ENCODE measurements at places on chromosomes 1 and 21. TPM values are rescaled to one million over a fixed set of nuclear protein-coding genes. Genes with fewer than 3 reads are reported as not detected.
A peak's percentile ranks its signal among the peaks of the same experiment; 100 is the strongest.

DNA sequence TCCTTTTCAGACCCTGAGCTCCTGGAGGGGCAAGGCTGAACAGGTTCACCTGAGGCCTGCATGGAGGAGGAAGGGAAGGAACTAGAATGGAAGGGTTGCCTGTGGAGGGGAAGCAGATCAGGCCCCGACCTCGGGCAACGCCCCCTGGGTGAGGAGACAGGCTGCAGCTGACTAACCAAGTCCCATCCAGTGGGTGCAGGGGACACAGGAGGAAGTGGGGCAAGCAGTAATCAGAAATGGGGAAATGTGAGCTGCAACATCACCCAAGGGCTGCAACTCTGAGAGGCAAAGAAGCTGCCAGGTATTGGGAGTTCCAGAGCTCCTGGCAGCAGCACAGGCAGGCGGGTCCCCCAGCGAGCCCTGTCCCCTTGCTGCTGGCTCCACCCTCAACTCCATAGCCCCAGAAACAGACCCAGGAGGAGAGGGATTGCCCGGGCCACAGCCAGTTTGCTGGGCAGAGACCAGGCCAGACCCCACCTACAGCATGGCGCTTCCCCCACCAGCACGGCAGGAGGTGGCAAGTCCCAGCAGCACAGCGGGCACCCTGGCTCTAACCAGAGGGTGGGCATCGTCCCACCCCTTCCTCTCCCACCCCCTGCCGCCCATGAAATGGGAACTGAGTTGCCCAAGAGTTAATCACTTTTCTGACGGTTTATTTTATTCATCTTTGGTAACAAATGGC lies 38.5 kb downstream of the MRPL37 start:
- DNase-seq: no peak

- DNase-seq: no peak
Measured at GRCh38 chr1:71351438-71351837, 270.6 kb upstream of the ZRANB2 start.

DNA sequence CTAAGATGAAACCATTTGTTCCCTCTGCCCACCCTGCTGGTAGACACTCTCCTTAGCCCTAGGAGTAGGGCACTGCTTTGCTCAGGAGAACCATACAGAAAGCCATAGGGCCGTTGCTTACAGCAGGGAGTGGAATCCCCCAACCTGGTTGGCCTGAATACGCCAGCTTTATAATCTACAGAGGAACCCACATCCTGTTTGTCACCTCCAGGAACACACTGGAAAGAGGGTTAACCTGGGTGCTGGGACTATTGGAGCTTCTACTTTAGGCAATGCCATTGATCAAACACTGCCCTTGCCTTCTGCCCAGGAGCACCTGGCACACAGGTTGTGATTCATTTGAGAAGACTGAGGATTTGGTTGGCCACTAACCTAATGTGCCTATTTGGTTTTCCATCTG lies 124.8 kb downstream of the TNR start:
- DNase-seq: no peak

GRCh38 chr1:221981461-221981860 lies 239.6 kb upstream of the DUSP10 start:
- no peak for DNase-seq

- DNase-seq: peak; percentile 9
Measured at GRCh38 chr1:51044834-51045233, 57.2 kb upstream of the C1orf185 start.

GRCh38 chr1:36497207-36497606 lies 14.5 kb upstream of the CSF3R start:
- no peak for DNase-seq

DNA sequence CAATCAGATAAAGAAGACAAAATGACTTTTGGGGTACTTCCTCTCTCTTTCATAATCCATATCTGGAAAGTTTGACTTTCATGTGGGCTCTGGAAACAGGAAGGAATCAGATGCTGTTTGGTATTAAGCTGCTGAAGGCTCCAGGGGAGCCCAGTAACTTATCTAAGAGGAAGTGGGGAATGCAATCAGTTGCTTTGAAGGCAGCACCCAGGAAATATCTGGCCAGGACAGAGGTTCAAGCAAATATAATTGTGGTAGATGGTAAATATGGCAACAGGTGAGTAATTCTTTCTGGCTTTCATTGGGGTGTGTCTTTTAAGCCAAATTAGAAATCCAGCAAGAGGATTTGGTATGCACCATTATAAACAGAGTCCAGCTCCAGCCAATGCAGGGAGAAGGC lies 44.4 kb downstream of the COLGALT2 start:
- DNase-seq: no peak

DNA sequence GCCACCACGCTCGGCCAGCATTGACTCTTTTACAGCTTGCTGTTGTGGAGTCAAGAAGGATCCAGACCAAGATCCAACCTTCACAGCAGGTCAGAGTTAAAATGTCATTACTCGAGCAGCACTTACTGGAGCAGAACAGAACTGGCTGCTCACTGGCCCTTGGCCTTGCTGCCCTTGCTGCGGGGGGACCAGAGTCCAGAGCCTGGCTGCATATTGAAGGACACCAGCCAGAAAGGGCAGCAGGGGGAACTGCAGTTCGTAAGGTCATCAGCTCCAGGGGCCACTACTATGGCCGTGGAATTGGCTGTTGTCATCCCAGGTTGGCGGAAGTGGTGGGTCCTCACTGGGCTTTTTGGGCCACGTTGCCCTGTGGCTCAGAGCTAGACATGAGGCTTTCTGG lies 15.3 kb upstream of the GPR137B start:
- DNase-seq: no peak

GRCh38 chr1:86207323-86207722 lies 50.8 kb upstream of the COL24A1 start:
- DNase-seq: no peak

GRCh38 chr21:20703112-20703767 lies 295.0 kb upstream of the NCAM2 start:
- no peak for DNase-seq

- no peak for DNase-seq
Measured at GRCh38 chr1:118300808-118301207, 115.8 kb upstream of the SPAG17 start.

DNA sequence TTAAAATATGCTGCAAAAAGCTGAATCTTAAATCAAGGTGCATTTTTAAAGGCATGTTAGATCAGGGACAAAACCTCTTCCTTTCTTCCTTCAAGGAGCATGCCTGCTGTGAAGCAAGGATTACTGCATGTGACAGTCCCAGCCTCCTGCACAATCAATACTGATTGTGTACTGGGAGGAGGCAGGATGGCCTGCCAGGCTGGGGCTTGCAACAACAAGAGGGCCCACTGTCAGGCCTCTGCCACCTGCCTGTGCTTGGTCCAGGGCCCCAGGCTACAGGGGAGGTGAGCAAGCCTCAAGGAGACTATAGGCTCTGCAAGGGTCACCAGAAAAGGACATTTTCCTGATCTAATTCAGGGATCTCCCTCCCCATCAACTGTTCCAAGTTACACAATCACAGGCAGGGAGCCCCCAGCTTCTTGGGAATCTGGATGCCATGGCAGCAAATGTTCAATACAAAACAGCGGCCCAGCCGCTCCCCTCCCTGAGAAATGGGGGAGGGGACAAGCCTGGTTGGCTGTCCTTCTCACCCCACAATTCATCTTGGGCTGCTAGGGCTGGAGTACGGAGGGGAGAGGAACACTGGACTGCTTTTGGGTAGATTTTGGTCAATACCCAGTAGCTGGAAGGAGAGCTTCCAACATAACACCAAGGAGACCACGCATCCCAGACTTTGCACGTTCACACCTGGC lies 76.7 kb downstream of the SSBP3 start:
- no peak for DNase-seq

DNA sequence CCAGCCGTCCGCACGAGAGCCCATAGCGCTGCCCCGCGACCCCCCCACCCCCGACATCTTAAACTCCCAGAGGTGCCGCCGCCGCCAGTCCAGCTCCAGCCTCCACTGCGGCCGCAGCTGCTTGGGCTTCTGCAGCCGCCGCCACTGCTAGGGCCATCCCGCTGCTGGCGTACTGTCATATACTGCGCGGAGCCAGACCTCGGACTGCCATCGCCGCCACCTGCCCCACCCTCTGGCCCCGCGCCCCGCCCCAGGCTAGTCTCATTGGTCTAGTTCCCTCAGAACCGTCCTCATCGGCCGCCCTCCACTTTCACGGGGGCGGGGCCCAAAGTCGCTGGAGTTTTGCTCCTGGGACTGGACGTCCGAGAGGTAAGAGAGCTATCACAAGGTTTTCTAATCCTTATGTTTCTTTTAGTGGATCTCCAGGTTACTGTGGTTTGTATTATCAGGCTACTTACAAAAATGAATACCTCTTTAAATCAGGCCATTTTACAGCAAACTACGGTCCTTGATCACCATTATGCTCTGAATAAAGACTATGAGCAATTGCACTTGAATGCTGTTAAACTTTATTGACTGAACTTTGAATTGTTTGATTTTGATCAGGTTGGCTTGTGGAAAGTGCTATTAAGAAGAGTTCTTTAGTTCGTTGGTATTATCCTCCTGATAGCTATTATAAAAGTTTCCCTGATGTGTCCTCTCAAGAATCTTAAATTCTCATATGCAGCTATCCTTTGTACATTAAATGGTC lies 2.8 kb upstream of the CD1D start:
- DNase-seq: no peak

DNA sequence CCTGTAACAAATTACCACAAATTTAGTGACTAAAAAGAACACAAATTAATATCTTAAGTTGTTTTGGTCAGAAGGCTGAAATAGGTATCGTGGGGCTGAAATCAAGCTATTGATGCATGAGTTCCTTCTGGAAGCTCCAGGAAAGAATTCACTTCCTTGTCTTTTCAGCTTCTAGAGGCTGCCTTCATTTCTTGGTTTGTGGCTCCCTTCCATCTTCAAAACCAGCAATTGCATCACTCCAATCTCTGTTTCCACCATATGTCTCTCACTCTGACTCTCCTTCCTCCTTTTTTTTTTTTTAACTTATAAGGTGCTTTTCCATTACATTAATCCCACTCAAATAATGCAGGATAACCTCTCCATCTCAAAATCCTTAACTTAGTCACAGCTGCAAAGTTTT lies 78.4 kb downstream of the OLFM3 start:
- no peak for DNase-seq

DNA sequence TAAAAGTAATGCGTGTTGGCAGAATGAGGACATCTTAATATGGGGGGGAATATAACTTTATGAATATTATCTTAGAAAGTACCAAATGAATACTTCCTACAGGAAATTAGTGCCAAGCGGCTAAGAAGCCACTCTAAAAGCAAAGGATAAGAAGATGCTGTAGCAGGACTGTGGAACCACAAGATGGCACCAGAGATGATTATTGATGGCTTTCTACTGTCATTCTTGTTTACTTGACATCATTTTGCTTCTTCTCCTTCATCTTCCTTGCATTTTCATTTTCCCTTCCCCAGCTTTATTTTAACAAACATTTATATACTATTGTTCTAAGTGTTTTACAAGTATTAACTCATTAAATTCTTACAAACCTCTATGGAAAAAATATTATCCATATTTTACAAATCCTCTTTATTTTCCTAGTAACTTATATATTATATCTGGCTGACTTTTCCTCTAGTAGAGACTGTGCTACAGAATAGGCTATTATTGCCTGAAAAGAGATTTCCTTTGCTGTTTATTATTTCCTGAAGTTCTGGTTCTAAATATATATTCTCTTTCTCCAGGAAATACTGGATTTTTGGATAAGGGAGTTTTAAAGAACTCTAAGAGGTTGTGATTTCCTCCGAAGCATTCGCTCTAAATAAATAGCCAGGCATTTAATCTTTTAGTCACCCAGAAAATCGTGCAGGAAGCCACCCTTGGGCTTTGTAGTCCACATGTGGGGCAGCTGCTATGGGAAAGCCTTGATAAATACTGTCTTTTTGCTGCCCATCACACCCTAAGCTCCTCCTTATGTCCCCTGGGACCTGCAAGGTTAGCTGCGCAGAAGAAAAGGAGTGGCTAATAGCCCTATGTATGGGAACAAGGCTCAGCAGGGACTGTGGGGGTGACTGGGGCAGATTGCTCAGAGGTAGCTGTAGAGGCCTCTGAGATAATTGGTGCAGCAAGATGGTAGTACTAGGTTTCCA lies 69.8 kb downstream of the TPR start:
- no peak for DNase-seq

GRCh38 chr1:147665521-147665920 lies 4.8 kb downstream of the ACP6 start:
- no peak for DNase-seq

DNA sequence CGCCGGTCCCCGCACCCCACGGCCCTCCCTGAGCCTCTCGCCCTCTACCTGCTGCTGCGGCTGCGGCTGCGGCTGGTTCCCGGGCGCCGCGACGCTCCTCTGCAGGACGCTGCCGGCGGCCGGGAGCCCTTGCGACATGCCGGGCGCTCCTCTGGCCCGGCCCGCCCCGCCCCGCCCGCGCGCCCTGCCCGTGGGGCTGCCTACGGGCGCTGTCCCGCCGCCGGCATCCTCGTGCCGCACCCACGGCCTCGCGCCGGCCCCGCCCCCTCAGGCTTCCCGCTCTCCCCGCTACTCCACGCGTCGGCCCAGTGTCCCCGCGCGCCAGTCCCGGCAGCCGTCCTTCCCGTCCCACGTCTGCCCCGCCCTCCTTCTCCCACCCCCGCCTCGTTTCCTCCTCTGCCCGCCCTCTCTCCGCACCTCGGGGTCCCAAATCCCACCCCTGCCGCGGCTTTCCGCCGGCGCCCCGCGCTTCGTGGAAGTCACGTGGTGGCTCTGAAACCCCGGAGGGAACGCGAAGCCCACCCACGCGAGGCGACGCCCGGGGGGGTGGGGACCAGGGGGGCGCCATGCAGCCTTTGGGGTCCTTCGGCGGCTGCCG lies at the start of gene BATF3:
Gene BATF3, minus strand, starts transcription at position 216 of the 598 bp plus-strand sequence. Its CDS starts 78 bp downstream, at position 138.
- DNase-seq: peak; percentile 17

DNA sequence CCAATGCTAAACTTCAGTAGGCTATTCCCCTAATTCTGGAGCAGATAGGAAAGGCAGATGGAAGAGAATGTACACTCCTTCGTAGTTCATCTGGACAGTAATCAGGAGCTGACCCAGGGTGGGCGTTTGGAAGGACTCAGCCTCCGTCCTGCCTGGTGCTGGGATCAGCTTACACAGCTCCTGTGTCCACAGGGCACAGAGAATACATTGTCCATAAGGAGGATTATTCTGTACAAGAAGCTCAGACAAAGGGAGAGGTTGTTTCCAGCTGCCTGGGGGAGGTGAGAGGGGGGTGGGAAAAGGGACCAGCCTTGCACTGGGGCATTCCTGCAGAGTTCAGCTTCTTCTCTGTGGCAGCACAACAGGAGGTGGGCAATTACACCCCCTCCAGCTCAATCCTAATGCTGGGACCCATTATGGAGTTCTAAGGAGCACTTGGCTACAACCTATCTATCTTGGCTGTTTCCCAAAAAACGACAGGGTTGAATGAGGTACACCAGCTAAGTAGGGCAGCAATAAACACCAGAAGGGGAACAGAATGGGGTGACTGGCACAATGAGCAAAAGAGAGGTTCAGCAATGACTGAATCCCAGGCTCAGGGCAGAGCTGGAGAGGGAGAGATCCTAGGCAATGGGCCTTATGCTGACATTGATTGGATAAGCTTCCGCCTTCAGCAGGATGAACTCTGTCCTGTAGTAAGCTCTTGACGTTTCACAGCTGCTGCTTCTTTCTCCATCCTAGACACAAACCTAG lies 7.4 kb downstream of the MED8 start:
- no peak for DNase-seq

NOS1AP gene
- polyA plus RNA-seq: not detected

PEAR1 gene
- polyA plus RNA-seq: not detected

MRAP gene
- polyA plus RNA-seq: not detected

OR2M3 gene
- polyA plus RNA-seq: not detected
